ENCODE measurements at places on chromosomes 12 and 14.

DNA sequence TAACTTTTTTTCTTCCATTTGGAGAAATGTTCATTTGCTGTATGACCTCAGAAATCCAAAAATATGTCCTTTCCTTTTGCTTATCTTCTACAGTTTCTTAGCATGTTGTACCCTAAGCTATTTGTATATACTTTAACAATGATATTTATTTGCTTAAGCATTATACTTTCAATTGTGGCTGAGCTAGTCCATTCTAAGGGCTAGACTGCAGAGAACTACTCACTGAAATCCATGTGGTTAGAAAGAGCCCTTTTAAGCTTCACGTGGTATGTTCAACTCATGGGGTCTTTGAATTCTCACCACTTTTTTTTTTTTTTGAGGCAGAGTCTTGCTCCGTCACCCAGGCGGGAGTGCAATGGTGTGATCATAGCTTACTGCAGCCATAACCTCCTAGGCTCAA lies 122.5 kb downstream of the HMGA2 start:
- DNase-seq, result no peak

DNA sequence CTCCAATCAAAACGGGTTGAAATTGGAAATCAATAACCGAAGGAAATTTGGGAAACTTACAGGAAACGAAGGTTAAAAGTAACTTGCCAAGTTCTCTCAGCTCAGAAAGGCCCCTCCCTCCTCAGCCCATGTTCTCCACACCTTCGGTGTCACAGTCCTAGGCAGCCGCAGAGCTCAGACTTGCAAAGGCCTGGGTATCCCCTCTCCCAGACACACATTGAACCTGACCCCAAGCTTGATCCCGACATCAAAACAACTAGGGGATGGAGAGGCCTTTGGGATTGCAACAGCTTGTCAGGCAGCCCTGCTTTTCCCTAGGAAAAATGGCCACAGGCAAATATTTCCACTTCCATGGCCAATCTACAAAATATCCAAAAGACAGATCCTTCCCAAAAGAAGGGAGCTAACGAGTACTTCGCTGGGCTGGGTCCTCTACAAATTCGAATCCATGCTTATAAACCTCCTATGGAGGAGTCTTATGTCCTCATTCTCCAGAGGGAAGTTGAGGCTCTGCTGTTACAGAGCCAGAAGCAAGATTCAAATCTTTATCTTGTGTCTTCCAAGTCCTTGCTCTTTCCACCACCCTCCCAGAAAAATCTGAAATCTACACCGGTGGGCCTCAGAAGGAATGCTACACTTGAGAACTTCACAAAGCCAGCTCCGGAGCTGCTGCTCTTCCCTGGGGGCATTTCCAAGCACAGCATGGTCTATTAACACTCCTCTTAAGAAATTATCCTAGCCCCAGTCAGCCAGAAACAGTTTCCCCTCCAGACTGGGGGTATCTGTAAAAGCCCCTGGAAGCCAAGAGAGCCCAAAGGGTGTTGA lies 35.7 kb upstream of the PNMA1 start:
- no peak for DNase-seq

- DNase-seq, result no peak
Observed at GRCh38 chr12:124276337-124276736, 18.6 kb upstream of the RFLNA start.

- no peak for DNase-seq
Observed at GRCh38 chr12:57248934-57249742, 1.8 kb downstream of the STAC3 start.

- DNase-seq, result no peak
Observed at GRCh38 chr12:107778383-107779025, 4.0 kb downstream of the ASCL4 start.

- DNase-seq, result no peak
Observed at GRCh38 chr12:119715268-119715620, 47.3 kb downstream of the PRKAB1 start.

DNA sequence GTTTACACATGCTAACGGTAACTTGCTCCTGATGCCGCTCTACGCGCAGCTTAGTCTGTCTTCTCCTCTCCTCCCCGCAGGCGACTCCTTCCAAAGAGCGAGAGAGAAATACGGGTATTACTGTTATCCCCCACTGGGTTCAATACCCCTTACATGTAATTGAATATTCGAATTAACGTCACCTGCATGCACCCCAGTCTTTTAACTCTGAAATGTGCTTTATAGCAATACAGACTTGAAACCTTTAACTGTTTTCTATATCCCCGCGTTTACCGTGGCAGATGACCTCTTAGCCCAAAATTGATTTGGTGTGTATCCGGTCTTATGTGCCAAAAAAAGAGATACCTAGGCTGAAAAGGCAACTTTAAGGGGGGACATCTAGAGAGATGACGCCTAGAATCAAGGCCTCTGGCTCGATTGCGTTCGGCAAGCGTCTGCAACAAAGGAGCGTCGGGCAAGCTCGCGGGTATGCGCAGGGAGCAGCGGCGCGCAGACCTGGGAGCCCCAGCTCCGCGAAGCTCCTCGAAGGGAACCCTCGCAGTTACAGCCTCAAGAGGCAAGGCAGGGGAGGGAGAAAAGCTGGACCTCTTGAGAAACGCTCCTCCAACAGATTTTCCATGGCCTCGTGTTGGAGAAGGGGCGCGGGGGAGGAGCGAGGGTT lies 6.8 kb upstream of the FOXG1 start:
- no peak for DNase-seq

DNA sequence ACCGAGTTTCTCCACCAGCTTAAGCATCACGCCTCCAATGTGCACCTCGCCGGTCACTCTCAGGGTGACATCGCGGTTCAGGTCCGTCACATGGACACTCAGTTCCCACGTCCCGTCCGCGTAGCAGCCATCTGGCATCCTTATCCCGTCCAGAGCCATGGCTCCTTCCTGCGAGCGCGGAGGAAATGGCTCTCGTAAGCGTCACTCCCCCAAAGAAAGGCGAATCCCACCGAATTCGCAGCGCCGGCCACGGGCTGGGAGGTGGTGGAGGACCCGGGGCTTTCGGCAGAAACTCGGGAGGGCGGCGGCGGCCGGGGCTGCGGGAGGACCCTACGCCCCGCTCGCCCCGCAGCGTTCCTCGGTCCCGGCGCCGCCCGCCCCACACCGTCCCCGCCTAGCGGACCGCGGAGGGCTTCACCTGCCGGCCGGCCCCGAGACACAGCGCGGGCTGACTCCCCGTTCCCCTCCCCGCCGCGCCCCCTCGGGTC lies 396 bp downstream of the FERMT2 start:
- peak; percentile 32 for DNase-seq

GRCh38 chr12:80377140-80377794 lies 66.8 kb upstream of the PTPRQ start:
- no peak for DNase-seq

DNA sequence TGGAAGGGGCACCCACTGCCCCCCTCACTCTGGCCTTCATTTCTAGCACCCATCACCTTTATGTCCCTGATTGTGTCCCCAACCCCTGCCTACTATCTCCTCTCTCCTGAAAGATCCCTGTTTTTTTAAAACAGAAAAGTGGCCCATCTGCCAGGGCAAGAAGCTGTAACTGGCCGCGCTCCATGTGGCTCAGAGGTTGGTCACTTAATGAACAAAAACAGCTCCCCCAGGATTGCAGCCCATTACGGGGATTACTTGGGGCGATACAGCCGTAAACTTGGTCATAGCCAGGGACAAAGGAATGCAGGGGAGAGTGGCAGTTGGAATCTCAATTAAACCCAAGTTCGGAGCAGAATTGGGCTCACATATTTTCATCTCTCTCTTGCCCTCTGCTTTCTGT lies 34.8 kb upstream of the VSX2 start:
- DNase-seq, result no peak

DNA sequence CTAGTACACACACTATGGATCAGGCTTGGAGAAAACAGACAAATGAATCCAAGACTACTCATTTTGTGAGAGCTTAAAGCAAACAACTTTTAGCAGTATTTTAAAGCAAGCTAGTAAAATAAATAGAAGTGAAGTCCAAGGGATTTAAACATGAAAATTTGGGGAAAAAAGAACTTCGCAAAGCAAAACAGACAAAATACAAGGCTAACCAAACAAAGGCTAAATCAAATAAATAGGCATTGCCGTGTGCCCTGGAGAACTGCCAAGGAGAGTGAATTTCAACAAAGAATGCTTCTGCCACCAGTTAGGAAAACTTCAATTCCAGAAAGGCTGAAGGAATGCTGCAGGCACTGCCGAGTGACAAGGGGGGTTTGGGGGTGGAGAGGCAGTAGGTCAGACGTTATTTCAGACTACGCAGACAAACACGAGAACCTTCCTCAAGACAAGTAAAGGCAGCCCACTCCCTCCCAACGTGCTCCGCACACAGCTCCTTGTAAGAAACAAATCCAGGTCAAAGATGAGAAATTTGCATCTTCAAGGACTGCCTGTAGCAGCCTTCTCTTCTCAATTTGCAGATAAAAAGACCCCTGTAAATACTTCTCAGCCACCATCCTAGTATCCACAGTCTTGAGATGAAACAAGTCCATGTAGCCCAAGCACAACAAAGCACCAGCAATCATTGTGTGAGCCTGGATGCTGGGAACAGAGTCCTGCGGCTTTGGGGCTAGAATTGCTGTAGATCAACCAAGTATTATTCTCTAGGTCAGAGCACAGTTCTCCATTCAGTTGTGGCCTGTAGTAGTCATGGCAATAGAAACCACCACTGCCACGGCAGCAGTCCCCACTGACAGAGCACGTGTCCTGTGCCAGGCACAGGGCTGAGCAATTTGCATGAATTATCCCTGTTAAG lies 43.3 kb downstream of the EFCAB11 start:
- DNase-seq, result peak; percentile 19

- DNase-seq, result no peak
Observed at GRCh38 chr12:31362115-31362758, 36.3 kb upstream of the SINHCAF start.

Data from HFF-Myc (cell line).